ENCODE measurements at places on chromosomes 11 and 22.

DNA sequence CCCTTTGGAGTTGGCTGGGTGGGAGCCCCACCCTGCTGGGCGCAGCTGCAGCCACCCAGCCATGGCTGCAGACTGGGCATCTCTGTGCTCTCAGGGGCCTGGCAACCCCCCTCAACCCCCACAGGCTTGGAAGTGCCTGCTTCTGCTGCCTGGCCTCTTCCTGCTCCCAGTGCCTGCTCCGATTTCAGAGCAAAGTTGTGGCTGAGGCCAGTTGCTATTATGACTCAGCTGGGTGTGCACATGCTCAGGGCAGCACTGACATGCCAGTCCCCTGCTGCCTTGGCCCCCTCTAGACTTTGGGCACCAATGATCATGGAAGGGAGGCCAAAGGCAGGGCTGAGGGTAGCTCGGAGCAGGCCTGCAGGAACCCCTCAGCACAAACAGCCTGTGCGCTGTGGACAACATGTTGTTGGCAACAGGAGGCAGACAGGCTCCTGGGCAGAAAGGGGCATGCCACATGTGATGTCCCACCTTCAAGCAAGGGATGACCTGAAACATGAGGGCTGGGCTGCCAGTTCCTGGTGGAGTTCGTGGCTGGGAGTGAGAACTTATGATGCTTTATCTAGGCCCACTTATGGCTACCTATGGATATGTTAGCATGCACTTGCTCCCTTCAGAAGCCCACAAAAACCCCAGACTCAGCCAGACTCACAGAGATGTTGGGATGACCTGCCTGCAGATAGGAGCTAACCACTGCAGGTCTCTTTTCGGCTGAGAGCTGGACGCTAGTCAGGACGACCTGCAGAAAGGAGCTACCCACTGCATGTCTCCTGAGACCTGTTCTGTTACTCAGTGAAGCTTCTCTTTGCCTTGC is 96.4 kb upstream of the AMOTL1 start:
- DNase-seq: peak; percentile 52

DNA sequence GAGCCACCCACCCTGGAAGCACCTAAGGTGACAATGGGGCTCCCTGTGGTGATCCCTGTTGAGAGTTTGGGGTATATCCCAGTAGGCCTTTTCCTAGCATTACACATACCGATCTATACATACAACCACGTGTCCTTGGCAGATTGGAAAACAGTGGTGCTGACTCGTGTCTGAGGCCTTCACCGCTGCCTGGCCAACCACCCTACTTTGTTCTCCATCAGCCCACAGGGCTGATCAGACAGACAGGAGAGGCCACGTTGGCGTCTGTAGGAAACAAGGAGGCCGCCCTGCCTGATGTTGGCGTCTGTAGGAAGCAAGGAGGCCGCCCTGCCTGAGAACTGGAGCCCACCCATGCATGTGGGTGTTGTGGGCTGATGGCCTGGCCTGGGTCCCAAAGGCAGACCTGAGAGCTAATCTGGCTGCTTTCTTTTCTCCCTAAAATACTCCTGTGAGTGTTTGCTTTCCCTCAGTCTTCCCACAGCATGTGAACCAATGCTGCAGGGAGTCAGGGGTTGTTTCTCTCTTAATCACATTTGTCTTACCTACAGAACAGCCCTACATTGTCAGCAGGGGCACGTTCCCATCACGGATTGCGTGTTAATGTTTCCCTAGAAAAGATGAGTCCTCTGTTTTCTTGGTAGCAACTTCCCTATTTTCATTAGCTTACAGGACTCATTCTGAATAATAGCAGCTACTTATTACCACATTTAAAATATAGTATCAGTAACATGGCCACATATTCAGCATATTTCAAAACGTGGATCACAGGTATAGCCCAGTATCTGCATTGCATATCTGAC is 57.2 kb downstream of the SBF1 start:
- no peak for DNase-seq

DNA sequence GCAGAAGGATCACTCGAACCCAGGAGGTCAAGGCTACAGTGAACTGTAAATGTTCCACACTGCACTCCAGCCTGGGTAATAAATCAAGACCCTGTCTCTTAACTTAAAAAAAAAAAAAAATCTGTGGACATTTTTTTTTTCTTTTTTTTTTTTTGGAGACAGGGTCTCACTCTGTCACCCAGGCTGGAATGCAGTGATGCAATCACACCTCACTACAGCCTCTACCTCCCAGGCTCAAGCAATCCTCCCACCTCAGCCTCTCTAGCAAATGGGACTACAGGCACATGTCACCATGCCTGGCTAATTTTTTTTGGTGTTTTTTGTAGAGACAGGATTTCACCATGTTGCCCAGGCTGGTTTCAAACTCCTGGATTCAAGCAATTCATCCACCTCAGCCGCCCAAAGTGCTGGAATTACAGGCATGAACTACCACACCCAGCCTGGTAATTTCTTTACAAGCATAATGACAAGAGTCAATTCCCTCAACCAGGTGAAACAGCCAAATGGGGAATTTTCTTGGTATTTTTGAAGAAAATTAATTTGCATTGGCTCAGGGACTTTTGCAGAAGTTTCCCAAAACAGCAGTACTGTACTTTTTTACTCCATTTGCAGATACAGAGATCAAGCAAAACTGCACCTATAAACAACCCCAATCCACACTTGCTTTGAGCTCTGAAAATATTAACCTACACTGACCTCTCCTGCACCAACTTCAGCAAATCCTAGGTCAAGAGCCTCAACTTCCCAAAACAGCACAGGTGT is 44.0 kb downstream of the MRTFA start:
- no peak for DNase-seq

GRCh38 chr22:22058633-22059290 is 76.2 kb upstream of the TOP3B start:
- no peak for DNase-seq

DNA sequence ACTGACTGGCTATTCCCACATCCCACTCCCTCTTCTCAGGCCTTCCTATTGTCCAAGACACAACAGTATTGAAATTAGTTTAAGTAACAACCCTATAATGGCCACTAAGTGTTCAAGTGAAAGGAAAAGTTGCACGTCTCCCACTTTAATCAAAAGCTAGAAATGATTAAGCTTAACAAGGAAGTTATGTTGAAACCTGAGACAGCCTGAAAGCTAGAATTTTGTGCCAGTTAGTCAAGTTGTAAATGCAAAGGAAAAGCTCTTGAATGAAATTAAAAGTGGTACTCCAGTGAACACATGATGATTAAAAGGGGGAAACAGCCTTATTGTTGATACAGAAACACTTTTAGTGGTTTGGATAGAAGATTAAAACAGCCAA is 332.7 kb downstream of the CASP12 start:
- no peak for DNase-seq

GRCh38 chr11:79786961-79787360 is 346.1 kb upstream of the TENM4 start:
- DNase-seq: no peak

DNA sequence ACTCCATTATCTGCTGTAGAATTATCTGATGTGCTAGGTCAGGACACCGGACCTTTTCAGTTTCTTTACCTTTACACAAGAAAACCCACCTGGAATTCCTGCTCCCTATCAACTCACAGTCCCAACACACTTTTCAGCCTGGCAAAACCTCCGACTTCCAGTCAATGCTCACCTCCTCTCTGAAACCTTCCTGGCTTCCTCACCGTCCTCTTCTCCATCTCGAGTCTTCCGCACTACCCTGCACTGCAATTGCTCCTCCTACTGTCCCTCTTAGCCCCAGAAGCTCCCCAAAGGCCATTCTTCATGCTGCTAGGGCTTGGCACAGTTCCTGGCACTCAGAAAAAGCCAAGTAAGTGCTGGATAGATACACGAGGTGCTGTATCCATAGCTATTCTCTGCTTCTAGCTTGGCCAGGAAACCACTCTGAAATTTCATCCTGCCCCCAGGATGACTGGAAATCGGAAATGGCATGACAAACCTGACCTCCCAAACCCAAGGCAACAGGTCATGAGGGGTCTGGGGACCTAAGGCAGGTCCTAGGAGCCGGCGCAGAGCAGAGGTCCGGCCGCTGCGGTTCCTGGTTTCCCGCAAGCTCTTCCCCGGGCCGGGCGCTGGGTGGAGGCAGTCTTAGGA is 702 bp downstream of the SYN3 start:
- DNase-seq: no peak
